ENCODE measurements at places on chromosomes 3 and 15. TPM values are rescaled to one million over a fixed set of nuclear protein-coding genes. Genes with fewer than 3 reads are reported as not detected.

Gene GP5
- 0.16 TPM for total RNA-seq

Gene ACKR2
- total RNA-seq, result 2.3 TPM

Gene STIMATE
- total RNA-seq, result 26.1 TPM

Gene SIN3A
- 66.5 TPM for total RNA-seq

Gene CRBN
- total RNA-seq, result 94.7 TPM

Gene TRIM42
- not detected for total RNA-seq

Gene MAP1A
- 780 TPM for total RNA-seq

Gene XCR1
- total RNA-seq, result not detected

Gene GOLGA6L10
- 1.9 TPM for total RNA-seq

Gene ADIPOQ
- total RNA-seq, result not detected

Gene POLQ
- total RNA-seq, result 0.95 TPM

Gene DET1
- total RNA-seq, result 8.3 TPM

Gene CP
- 69.5 TPM for total RNA-seq

Gene SECISBP2L
- total RNA-seq, result 214 TPM

Gene LRTM1
- not detected for total RNA-seq

Gene CTXN2
- 3.6 TPM for total RNA-seq

Gene NMD3
- total RNA-seq, result 44.3 TPM

Gene USP13
- total RNA-seq, result 15.4 TPM

Gene OXTR
- 6.3 TPM for total RNA-seq

Gene ROBO1
- 58.4 TPM for total RNA-seq

Gene RAB6B
- 435 TPM for total RNA-seq

Gene STRIT1
- total RNA-seq, result not detected

Gene ABI3BP
- 7.7 TPM for total RNA-seq

Gene ALG1L2
- 6.0 TPM for total RNA-seq

Gene STAC
- 0.89 TPM for total RNA-seq

Gene CASR
- total RNA-seq, result 0.07 TPM

Gene CPNE9
- 22.1 TPM for total RNA-seq

Gene P3H2
- 5.6 TPM for total RNA-seq

Gene COLQ
- 14.4 TPM for total RNA-seq

Gene ITGB5
- total RNA-seq, result 33.2 TPM

Gene CCR4
- not detected for total RNA-seq

Gene SPG21
- 54.1 TPM for total RNA-seq

Gene TM4SF18
- total RNA-seq, result 1.4 TPM

Gene NOX5
- 1.5 TPM for total RNA-seq

Gene BUB1B
- not detected for total RNA-seq

Gene SCAANT1
- total RNA-seq, result not detected
